ENCODE measurements at places on chromosomes 12 and 14.

DNA sequence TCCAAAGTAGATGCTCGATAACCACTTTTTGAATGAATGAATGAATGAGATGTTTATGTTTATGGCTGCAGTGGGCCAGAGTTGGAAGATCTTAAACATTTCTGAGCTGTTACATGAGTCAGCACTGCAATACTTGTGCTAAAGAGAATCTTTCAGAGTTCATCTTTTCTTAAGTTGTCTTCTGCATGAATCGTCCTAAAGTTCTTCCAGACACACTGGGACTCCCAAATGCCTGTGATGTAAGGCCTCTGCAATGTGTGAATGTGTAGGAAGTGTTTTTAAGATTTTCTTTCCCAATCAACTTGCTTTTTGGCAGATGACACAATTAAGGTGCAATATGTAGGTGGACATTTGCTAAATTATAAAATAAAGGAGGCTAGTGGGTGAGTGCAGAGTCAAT is 50.3 kb upstream of the TRIM9 start:
- DNase-seq: no peak

DNA sequence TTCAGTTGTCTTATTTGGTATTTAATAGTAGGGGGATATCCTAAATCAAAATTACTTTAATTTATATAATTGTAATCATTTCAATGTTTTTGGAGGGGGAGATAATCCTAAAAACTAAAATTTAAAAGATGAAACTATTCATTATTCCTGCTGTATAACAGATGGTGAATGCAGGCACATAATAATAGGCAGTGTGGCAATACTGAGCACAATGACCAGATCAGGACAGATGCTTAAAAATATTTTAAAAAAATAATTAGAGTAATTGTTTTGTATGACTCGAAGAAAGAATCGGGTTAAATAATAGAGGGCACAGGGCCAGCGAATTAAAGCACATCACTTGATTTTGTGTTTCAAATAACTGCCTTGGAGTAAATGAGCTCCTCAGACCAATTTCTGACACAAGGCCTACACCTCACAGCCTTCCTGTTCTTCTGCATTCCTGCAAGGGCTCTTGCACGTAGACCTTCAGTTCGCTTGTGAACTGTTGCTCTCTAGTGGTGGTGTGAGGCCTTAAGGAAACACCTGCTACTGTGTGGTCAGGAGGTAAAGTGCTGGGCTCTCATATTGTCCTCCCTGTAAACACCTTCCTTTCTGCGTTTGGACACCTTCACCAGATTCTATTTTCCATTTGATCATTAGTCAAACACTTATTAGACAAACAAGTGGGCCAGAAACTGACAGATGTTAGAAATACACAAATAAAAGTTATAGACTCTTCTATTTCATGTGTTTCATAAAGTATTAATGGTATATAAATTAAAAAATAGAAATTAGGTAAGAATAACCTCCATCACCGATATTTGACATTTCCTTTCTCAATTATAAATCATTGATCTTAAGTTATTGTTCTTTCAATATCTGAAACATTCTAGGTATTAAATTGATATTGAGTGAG is 29.3 kb upstream of the KLRF1 start:
- DNase-seq: peak; percentile 62

DNA sequence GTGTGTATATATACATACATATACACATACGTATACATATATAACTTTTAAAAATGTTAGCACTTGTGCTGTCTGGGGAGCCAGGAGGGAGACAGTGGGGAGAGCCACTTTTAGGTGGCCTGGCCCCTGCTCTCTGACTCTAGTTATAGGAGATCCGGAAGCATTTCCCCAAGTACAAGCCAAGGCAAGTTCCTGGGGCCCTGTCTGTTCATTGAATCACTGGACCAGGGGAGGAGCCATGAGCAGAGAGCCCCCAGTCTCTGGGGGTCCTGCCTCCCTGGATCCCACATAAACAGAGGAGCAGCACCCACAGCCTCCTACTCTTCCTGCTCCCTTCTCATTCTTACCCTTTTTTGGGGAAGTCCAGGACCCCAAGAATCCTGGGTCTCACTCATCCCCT is 45.4 kb upstream of the TMED10 start:
- DNase-seq: no peak

DNA sequence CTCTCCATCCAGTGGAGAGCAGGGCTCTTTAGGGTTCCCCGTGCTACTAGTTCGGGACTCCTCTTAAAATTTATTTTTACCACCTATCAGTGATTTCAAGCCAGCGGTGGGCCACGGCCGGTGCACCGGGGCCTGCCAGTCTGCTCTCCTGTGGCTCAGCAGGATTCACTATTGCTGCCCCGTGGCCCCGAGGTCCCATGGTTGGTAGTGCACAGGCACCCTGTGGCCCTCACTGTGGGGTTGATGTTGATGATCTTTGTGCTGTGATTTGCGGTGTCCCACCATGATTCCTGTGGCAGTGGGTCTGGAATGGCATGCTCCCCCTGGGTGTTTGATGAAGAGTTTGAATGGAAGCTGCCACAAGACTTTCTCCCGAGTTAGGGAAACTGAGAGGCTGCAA is 12.6 kb upstream of the MEG3 start:
- no peak for DNase-seq

DNA sequence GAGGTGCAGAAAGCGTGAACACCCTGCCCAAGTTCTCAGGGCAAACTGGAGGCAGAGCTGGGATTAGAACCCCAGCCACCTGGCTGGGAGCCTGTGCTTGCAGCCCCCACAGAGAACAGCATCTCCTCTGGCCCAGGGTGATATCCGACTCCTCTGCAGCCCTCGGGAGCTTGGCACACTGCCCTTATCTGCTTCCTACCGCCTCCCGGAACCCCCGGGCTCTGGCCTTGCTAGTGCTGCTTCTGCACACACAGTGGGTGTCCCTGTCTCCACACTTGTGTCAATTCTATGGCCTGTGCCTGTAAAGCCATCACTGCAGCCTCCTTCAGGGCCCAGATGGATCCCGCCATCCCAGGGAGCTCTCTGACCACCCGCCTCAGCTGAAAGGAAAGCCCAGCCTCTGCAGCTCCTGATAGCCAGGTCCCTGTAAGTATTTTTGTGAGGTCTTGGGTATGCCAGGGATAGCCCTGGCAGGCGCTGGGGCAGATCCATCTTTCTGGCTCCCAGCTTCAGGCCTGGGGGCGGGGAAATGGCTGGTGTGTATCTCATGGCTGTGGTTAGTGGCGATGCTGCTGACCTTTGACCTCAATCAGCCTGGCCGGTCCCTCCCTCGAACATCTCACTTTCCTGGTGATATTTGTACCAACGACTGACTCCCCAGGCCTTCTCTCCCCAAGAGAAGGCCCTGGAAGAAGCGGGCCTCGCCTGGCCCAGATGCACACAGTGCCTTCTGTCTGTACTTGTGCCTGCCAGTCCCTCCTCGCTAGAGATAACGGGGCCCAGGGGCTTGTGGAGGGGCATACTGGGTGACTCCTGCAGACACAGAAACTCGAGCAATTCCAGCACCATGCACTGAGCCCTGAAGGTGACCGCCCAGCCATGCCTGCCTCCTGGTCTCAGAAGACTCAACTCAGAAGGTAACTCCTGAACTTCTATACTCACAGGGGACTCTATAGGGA is 183.8 kb downstream of the CALM1 start:
- no peak for DNase-seq

DNA sequence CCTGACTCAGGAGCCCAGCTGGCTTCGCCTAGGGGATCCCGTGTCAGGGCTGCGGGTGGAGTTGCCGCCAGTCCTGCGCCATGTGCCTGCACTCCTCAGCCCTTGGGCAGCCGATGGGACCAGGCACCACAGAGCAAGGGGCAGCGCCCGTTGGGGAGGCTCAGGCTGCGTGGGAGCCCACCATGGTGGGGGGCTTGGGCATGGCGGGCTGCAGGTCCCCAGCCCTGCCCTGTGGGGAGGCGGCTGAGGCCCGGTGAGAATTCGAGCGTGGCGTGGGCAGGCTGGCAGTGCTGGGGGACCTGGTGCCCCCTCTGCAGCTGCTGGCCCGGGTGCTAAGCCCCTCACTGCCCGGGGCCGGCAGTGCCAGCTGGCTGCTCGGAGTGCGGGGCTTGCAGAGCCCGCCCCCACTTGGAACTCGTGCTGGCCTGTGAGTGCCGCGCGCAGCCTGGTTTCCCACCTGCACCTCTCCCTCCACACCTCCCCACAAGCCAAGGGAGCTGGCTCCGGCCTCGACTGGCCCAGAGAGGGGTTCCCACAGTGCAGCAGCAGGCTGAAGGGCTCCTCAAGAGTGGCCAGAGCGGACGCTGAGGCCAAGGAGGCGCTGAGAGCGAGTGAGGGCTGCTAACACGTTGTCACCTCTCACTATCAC is 135.1 kb upstream of the SEL1L start:
- no peak for DNase-seq

GRCh38 chr12:106106892-106107291 is 31.9 kb downstream of the NUAK1 start:
- DNase-seq: no peak

- no peak for DNase-seq
Measured at GRCh38 chr12:120481022-120481767, 11.6 kb upstream of the SRSF9 start.

DNA sequence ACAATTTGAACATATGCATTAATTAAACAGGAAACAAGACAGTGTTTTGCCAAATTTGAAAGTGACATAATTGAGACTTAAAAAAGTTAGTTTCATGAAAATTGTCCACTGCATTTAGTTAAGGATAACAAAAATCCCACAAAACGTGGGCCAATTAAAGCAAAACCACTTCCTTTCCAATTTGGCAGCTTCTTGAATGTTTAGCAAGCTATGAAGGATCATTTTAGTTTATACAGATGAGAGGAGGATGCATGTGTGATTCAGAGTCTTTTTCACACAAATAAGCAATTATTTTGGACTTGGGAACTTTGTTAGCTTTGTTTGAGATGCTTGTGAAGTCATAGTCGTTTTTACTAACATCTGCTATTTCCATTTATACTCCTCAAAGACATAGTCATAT is 109.6 kb downstream of the ATXN7L3B start:
- DNase-seq: no peak

- DNase-seq: no peak
Measured at GRCh38 chr12:66282244-66282643, 20.0 kb upstream of the HELB start.

GRCh38 chr14:23425169-23425568 is 10.3 kb downstream of the MYH7 start:
- DNase-seq: no peak

GRCh38 chr14:66045572-66046021 is 440.6 kb upstream of the CCDC196 start:
- DNase-seq: no peak

DNA sequence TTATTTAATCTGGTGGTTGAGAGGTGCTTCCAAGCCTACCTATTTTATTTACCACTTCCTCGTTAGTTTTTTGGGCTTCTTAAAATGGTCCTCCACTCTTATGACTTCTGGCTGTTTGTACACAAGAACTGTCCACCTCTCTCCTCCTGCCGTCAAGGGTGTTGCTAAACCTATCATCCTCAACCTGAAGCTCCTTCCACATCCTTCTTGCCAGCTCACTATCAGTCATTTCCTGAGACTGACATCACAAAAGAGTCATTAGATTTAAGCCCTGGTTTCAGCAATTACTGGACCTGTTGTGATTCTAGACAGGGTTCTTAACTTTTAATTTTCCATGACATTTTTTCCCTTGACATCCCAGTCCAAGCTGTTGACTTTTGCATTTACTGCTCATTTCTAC is 91.9 kb downstream of the BICD1 start:
- DNase-seq: no peak

GRCh38 chr12:110224379-110225304 is 56.4 kb upstream of the ATP2A2 start:
- no peak for DNase-seq

GRCh38 chr14:105853089-105853906 is 326.9 kb downstream of the TMEM121 start:
- DNase-seq: no peak

GRCh38 chr14:22613106-22613695 is 15.1 kb downstream of the ABHD4 start:
- DNase-seq: no peak

DNA sequence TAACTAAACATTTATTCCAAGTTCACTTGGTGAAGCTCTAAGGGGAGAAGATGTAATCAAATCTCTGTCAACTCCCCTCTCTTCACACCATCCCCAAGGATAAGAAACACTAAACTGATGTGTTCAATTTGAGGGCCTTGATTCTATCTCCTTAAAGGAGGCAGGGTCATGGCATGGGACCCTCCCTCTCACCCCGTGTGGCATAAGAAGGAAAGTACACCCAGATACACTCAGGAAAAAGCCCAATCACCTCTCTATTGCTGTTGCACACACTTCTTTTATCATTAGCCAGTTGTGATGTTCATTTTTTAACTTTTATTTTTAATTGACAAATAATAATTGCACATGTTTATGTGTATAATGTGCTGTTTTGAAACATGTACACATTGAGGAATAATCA is 35.1 kb downstream of the WASHC3 start:
- no peak for DNase-seq

- DNase-seq: no peak
Measured at GRCh38 chr12:123966596-123966995, 6.0 kb downstream of the CCDC92 start.

DNA sequence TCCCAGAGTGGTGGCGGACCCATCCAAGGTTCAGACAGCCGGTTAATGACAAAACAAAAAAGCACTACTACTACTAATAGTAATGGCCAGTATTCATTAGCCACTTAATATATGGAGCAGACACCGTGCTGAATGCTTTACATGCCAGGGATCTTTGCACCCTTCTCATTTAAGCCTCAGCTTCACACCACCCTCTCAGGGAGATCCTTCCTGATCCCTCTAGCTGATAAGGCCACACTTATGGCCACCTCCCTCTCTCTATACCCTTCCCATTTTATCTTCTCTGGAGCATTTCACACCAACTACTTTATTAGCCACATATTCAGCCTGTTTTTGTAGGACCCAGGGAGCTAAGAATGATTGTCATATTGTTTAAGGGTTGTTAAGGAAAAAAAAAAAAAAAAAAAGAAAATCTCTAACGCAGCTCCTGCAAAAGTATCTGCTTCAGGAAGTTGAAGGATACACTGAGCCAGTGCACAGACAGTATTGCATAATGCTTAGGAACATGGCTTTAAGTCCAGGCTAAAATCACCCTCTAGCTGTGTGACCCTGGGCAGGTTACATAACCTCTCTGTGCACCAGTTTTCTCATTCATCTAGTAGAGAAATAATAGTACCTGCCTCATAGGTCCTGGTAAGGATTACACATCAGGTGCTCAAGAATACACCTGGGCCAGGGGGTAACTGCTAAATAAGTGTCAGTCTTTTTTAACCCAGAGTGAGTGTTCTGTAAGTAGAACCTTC is 29.4 kb downstream of the NUAK1 start:
- DNase-seq: no peak

GRCh38 chr12:92028441-92028709 is 117.3 kb downstream of the BTG1 start:
- no peak for DNase-seq

GRCh38 chr14:50770586-50770985 is 60.4 kb downstream of the NIN start:
- DNase-seq: no peak

GRCh38 chr14:20775901-20776300 is 5.2 kb upstream of the RNASE6 start:
- no peak for DNase-seq

Data from activated naive CD4-positive, alpha-beta T cell treated with anti-CD3 and anti-CD28 coated beads, Interleukin-2, amount 50 U/mL, for 16 hours (primary cell).